ENCODE measurements at places on chromosomes 16 and 17. TPM values are rescaled to one million over a fixed set of nuclear protein-coding genes. Genes with fewer than 3 reads are reported as not detected.

TP53TG3 gene
- total RNA-seq: 0.49 TPM

ARHGDIG gene
- total RNA-seq: 3.1 TPM

ABCC11 gene
- 0.06 TPM for total RNA-seq

GNAO1 gene
- total RNA-seq: 0.79 TPM

MLKL gene
- 39.2 TPM for total RNA-seq

C16orf74 gene
- total RNA-seq: 17.7 TPM

DGKE gene
- 3.4 TPM for total RNA-seq

VTN gene
- 24.7 TPM for total RNA-seq

HOXB4 gene
- 0.12 TPM for total RNA-seq

TRIM47 gene
- 193 TPM for total RNA-seq

EVI2B gene
- not detected for total RNA-seq

TBC1D3C gene
- not detected for total RNA-seq

ZNF785 gene
- not detected for total RNA-seq

SEZ6L2 gene
- total RNA-seq: 20.3 TPM

KRTAP9-4 gene
- not detected for total RNA-seq

PIPOX gene
- total RNA-seq: 0.14 TPM
